ENCODE measurements at places on chromosomes 5 and 9. TPM values are rescaled to one million over a fixed set of nuclear protein-coding genes. Genes with fewer than 3 reads are reported as not detected.

DYNC2I2 gene
- 62.9 TPM for polyA plus RNA-seq

ADRA1B gene
- 11.6 TPM for polyA plus RNA-seq

CDKN2B gene
- 1.8 TPM for polyA plus RNA-seq

SLC6A19 gene
- polyA plus RNA-seq, result 0.39 TPM

TAF1L gene
- polyA plus RNA-seq, result 0.09 TPM

SPARC gene
- polyA plus RNA-seq, result 2,283 TPM

AQP3 gene
- 1.0 TPM for polyA plus RNA-seq

PKD2L2 gene
- polyA plus RNA-seq, result 0.63 TPM

THG1L gene
- 13.9 TPM for polyA plus RNA-seq

HSPA4 gene
- polyA plus RNA-seq, result 75.8 TPM

DNA sequence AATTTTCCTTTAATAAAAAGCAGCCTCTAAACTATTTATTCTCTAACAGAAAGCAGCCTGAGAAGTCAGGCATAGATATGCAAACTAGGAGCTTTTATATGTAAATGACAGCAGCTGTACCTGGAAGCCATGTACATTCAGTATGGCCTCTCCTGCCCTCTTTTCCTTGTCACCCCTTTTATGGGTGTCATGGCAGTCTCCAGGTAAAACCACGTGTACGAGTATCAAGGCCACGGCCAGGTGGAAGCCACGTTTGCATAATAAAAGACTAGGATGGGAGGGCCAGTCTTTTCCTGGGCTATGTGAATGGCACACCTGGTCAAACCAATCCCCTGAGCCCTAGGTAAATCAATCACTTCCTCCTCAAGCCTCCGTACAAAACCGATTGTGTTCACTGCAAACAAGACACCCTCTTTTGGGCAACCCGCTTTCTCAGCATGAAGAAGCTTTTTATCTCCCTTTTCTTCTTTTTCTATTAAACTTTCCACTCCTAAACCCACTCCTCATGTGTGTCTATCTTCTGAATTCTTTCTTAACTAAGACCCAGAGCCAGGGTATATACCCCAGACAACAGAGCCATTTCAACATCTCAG lies 419.5 kb upstream of the CTNND2 start:
- H3K27ac ChIP-seq, result no peak overlapping the region
- no peaks in the 10 kb centered on the region for H3K36me3 ChIP-seq
- H3K4me1 ChIP-seq, result no peaks in the 10 kb centered on the region
- no peak for DNase-seq

DNA sequence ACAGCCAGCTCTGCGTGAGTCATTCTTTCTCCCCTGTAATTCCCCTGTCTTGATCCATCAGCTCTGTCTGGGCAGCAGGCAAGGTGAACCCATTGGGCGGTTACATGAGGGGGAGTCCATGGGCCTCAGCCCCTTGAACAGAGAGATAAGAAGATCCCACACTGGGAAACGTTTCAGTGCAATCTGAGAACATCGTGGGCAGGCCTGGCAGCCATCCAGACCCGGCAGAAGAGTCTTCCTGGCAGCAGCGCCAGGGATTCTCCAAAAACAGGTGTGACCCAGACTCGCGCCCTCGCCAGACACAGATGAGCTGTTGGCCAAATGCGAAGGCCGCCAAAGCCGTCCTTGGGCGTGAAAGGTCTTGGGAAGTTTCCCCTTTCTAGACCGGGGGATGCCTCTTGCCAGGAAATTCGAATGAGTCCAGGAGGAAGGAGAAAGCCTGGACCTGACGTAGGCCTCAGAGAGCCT lies 6.4 kb upstream of the SLC12A7 start:
- H3K27ac ChIP-seq, result no peak overlapping the region
- H3K4me1 ChIP-seq, result peaks cover 32% of the 10 kb centered on the region
- no peaks in the 10 kb centered on the region for H3K27me3 ChIP-seq
- H3K36me3 ChIP-seq, result no peaks in the 10 kb centered on the region

- no peak overlapping the region for H3K27ac ChIP-seq
- H3K27me3 ChIP-seq, result no peaks in the 10 kb centered on the region
- DNase-seq, result peak; percentile 15
- no peak overlapping the region for H3K4me3 ChIP-seq
- no peaks in the 10 kb centered on the region for H3K36me3 ChIP-seq
These were observed 353.7 kb downstream of the SLCO4C1 start for GRCh38 chr5:101942321-101942882.

DNA sequence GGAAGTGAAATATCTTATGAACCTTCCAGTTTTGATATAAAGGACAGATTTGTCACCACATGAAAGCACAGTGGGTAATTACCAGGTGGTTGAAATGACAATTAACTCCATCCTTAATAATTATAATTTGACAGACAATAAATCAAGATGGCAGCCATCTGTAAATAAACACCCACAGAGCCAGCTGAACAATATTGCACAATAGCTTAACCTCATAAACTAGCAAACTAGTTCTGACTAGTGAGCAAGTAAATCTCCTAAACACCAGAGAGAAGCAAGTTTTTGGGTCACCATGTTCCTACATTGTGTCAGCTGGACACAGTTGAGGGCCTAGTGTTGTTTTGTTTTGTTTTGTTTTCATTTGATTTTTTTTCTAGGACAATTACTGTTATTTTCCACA lies 577.4 kb downstream of the ACTL7B start:
- DNase-seq, result no peak
- no peaks in the 10 kb centered on the region for H3K4me1 ChIP-seq
- H3K36me3 ChIP-seq, result no peaks in the 10 kb centered on the region
- H3K27ac ChIP-seq, result no peak overlapping the region

DNA sequence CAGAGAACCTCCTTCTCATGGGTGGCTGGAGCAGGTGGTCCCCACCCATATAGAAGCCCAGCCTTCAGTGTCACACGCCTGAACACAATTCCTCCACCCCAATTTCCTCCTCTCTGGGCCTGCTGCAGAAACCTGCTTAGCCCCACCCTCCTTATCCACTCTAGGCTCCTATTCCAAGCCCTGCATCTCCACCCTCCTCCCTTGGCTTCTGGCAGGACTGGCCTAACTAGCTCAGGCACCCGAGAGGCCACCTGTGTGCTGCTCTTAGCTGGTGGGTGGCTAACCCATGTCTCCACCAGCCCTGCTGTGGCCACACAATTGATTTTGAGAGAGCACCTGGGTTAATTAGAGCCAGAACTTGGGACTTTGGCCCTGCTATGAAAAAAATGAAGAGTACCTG lies 77.3 kb upstream of the ATP10B start:
- no peaks in the 10 kb centered on the region for H3K36me3 ChIP-seq
- no peak for DNase-seq
- H3K27me3 ChIP-seq, result peaks cover 5% of the 10 kb centered on the region
- H3K4me1 ChIP-seq, result peaks cover 3% of the 10 kb centered on the region
- H3K4me3 ChIP-seq, result no peak overlapping the region

GRCh38 chr5:24067208-24067607 lies 559.8 kb downstream of the PRDM9 start:
- no peaks in the 10 kb centered on the region for H3K27me3 ChIP-seq
- H3K4me3 ChIP-seq, result no peak overlapping the region
- no peak for DNase-seq
- no peaks in the 10 kb centered on the region for H3K4me1 ChIP-seq

GRCh38 chr5:43581398-43581797 lies 21.6 kb upstream of the NNT start:
- H3K27ac ChIP-seq, result no peak overlapping the region
- H3K27me3 ChIP-seq, result no peaks in the 10 kb centered on the region
- no peaks in the 10 kb centered on the region for H3K4me1 ChIP-seq
- H3K4me3 ChIP-seq, result no peak overlapping the region
- H3K36me3 ChIP-seq, result no peaks in the 10 kb centered on the region

- H3K4me1 ChIP-seq, result peaks cover 4% of the 10 kb centered on the region
- no peak for DNase-seq
- H3K27ac ChIP-seq, result no peak overlapping the region
- no peaks in the 10 kb centered on the region for H3K36me3 ChIP-seq
- H3K27me3 ChIP-seq, result no peaks in the 10 kb centered on the region
These were observed 420.8 kb upstream of the ACTBL2 start for GRCh38 chr5:57903458-57903857.

DNA sequence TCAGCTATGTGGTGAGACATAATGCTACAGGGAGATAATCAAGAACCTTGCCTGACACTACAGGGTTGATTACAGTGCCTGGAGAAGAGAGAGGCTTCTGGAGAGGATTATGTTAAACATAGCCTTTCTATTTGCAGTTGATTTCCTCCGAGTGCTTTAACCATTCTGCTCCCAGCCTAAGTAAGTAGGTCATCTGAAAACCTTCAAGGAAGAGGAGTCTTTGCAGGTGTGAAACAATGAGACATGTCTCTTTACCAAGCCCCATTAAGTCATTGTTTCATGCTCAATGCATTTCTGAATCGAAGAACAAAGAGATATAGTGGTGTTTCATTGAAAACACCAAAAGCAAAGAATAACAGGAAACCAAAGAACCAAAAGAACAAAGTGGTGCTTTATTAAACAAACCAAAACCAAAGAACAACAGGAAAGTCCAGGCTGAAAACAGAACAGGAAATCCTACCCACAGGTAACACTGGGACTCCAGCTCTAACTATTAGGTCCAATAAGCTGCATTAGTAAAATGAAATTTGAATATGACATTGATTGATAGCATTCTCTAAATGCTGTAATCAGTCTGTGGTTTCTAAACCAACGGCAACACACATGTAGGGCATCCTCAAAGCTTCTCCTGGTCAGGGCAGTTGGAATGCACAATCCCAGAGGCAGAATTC lies 113.3 kb upstream of the SPATA31D4 start:
- DNase-seq, result peak; percentile 65
- no peaks in the 10 kb centered on the region for H3K36me3 ChIP-seq
- peaks cover 10% of the 10 kb centered on the region for H3K27me3 ChIP-seq
- H3K4me3 ChIP-seq, result no peak overlapping the region
- peak overlapping the region; percentile 7 for H3K27ac ChIP-seq
- peaks cover 3% of the 10 kb centered on the region for H3K4me1 ChIP-seq

- no peak overlapping the region for H3K4me3 ChIP-seq
- no peak overlapping the region for H3K27ac ChIP-seq
- H3K27me3 ChIP-seq, result no peaks in the 10 kb centered on the region
- peaks cover 66% of the 10 kb centered on the region for H3K36me3 ChIP-seq
- peaks cover 5% of the 10 kb centered on the region for H3K4me1 ChIP-seq
These were observed 12.1 kb downstream of the LRRC14B start for GRCh38 chr5:203246-203930.

DNA sequence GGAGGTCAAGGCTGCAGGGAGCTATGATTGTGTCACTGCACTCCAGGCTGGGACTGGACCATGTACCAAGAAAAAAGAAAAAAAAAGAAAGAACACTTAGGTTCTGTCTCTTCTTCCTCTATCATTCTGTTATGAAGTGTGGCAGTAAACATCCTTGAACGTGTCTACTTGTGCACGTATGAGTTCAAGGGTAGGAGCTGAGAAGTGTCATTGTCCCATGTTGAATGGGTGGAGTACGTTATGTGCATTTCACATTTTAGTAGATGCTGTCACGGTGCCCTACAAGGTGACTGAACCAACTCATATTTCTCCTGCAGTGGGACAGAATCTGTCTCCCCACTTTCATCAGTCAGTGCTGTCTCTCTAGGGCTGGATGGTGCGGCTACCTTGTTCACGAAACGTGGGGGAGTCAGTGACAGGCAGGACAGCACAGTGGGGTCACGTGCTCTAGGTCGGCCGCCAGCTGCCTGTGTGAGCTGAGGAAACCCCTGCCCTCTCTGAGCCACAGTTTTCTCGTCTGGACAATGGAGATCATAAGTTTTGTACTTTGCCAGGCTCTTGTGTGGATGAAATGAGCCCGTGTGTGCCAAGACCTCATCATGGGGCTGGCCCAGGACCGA lies 47.2 kb downstream of the GTF3C4 start:
- H3K4me3 ChIP-seq, result no peak overlapping the region
- H3K4me1 ChIP-seq, result no peaks in the 10 kb centered on the region
- peaks cover 2% of the 10 kb centered on the region for H3K27me3 ChIP-seq
- no peaks in the 10 kb centered on the region for H3K36me3 ChIP-seq

DNA sequence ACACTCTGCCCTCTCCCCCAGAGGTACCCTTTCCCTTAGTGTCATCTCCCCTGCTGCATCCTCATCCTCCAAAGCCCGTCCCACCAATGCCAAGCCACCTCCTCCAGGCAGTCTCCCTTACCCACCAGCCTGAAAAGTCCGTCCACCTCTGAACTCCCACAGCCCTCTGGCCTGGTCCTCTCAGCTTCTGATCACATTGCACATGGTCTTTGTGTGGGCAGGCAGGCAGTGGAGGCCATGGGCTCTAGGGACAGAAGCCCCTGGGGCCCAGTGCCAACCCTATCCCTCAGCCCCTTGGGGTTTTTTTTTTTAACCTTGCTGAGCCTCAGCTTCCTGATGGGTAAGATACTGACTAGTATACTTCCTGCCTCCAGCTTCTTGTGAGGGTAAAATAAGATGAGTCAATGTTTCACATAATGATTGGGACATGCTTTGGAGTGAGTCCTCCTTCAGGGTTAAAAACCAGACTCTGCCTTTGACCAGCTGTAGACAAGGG lies 19.4 kb downstream of the CSF1R start:
- no peak overlapping the region for H3K4me3 ChIP-seq
- no peak for DNase-seq
- no peaks in the 10 kb centered on the region for H3K36me3 ChIP-seq
- no peaks in the 10 kb centered on the region for H3K27me3 ChIP-seq

DNA sequence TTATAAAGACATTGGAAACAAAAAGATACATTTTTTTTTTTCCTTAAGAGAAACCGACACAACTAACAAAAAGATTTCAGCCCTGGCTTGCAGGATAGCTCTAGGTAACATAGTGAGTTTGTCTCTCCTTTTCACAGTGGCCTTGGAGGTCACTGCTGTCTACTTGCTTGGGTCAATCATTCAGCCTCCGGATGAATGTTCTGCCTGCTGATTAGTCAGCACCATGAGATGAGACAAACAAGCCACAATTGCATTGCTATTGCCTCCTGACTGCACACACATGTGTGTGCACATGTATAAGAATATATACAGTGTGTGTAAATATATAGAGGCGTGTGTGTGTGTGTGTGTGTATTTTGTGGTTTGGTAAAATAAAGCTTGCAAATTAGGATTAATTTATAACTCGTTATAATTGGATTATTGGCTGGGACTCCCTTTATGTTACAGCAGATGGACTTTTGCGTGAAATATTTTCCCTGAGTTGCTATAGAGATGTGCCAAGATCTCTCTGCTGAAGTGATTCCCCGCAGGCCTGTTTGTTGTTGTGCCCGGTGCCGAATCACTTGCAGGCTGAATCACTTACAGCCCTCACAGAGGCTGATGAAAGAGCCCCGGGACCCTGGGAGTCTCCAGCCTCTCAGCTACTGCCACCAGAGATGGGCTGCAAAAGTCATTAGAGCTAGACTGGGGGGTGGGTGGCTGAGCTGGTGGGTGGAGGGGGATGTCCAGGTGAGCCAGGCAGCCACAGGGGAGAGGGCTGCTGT lies 161.2 kb downstream of the FGF18 start:
- peaks cover 10% of the 10 kb centered on the region for H3K4me1 ChIP-seq
- H3K27ac ChIP-seq, result no peak overlapping the region
- no peak overlapping the region for H3K4me3 ChIP-seq
- no peaks in the 10 kb centered on the region for H3K36me3 ChIP-seq
- DNase-seq, result peak; percentile 79

DNA sequence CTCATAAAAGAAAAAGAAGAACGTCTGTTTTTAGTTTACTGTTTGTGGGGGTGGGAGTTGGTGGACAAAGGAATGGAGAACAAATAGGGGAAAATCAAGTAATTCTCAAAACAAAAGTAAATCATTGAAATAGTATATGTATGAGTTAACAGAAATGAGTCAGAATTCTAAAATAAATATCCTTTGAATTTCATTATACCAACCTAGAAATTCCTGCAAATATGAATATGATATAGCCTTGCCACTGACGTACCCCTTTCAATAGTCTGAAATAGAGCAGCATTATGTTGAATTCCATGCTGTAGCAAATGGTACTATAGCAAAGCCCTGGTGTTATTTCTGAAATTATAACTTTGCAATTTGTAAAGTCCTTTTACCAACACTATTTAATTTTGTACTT lies 29.6 kb upstream of the DTWD2 start:
- no peaks in the 10 kb centered on the region for H3K36me3 ChIP-seq
- no peak for DNase-seq
- H3K4me3 ChIP-seq, result no peak overlapping the region
- no peaks in the 10 kb centered on the region for H3K27me3 ChIP-seq
- H3K27ac ChIP-seq, result no peak overlapping the region
- no peaks in the 10 kb centered on the region for H3K4me1 ChIP-seq

All from spinal cord (tissue), 10 donors.